ENCODE measurements at places on chromosomes 5 and 9. TPM values are rescaled to one million over a fixed set of nuclear protein-coding genes. Genes with fewer than 3 reads are reported as not detected.

BNC2 gene
- total RNA-seq = not detected

IFNB1 gene
- total RNA-seq = 2.2 TPM

PTPRD gene
- total RNA-seq = not detected

C1QTNF3 gene
- 2.4 TPM for total RNA-seq

NR4A3 gene
- 26.7 TPM for total RNA-seq

MARCHF11 gene
- total RNA-seq = not detected

HACD4 gene
- 2.7 TPM for total RNA-seq

KCNV2 gene
- total RNA-seq = not detected

PCDHB11 gene
- total RNA-seq = not detected

GMCL2 gene
- not detected for total RNA-seq

OSMR gene
- 0.26 TPM for total RNA-seq

C5orf52 gene
- total RNA-seq = not detected

FAM81B gene
- total RNA-seq = not detected

DNAJC21 gene
- 58.5 TPM for total RNA-seq

FYB1 gene
- 109 TPM for total RNA-seq

QRFP gene
- total RNA-seq = not detected

OR1J2 gene
- not detected for total RNA-seq

SPATA9 gene
- total RNA-seq = not detected

C5orf22 gene
- total RNA-seq = 30.6 TPM

NOXA1 gene
- 0.97 TPM for total RNA-seq

IL7R gene
- total RNA-seq = 236 TPM

HTR1A gene
- not detected for total RNA-seq

LCN6 gene
- total RNA-seq = not detected

IRGM gene
- total RNA-seq = 2.3 TPM

RNF183 gene
- total RNA-seq = 0.64 TPM

DIPK1B gene
- 0.25 TPM for total RNA-seq

TAF11L5 gene
- total RNA-seq = not detected

MSMP gene
- total RNA-seq = 0.39 TPM

Data from activated CD4-positive, alpha-beta T cell treated with anti-CD3 and anti-CD28 coated beads for 36 hours (primary cell).